ENCODE measurements at places on chromosomes 1 and 21.

DNA sequence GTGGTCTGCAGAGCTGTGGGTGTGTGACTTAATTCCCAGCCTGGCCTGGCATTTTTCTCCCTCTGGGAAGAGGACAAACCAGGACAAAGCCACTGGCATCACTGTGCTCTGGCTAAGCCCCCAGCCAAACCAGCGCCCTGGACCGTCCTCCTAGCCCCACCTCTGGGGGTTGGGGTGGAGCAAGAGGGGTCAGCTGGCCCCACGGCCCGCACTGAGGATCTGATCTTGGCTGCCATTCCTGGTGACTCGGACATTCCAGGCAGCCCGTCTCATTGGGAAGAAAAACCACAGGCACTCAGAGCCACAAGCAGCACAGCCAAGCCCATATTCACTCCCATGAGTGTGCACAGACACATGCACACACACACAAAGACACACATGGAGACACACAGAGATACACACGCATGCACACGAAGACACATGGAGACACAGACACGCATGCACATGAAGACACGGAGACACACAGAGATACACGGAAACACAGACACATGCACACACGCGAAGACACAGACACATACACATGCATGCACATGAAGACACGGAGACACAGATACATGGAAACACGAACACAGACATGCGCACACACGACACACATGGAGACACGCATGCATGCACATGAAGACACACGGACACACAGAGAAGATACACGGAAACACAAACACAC lies 2.3 kb upstream of the MXRA8 start:
- peak; percentile 64 for DNase-seq

GRCh38 chr1:37181425-37181824 lies 147.1 kb upstream of the GRIK3 start:
- DNase-seq = no peak

DNA sequence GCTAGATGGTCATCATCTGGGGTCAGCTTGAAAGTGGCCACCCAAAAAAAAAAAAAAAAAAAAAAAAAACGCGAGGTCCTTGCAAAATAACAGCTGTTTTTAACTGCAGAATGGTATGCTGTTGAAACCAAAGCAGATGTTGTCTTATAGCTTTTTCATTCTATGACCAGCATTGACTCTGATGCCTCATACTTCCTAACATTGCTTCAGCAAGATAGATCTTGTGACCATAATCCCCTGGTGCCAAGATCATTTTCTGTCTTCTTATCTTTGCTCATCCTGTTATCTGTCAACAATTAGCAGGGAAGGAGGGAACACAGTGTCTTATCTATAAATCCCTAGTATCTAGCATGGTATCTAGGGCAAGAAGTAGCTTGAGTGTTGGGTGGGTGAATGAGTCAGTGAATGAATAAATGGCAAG lies 181.5 kb downstream of the PLPP3 start:
- DNase-seq = no peak

DNA sequence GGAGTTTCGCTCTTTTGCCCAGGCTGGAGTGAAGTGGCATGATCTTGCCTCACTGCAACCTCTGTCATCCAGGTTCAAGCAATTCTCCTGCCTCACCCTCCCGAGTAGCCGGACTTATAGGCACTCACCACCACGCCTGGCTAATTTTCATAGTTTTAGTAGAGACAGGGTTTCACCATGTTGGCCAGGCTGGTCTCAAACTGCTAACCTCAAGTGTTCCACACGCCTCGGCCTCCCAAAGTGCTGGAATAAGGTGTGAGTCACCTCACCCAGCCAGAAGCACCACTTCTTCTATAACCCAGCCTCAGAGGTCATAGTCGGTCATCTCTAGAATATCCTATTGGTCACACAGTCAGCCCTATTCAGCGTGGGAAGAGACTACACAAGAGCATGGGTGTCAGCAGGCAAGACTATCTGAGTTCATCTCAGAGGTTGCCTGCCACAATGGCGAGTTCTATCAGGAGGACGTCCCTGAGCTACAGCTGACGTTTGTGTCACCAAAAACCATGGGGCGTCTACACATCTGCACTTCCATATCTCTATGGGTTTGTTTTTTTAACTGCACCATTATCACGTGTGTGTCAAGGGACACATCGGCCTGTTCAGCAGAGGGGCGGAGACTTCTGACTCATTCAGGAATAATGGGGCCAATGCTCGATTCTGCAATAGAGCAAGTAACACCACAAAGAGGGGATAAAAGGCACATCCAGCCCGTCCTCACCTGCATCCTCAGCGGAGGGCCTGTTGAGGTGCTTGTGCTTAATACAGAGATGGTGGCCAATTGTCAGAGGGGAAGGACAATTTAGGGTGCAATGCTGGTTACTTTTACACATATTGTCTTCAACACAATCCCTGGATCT lies 256.3 kb upstream of the IRF2BP2 start:
- DNase-seq = no peak

- DNase-seq = no peak
These were observed 62.1 kb upstream of the CD55 start for GRCh38 chr1:207259391-207259790.

GRCh38 chr1:215005656-215006345 lies 76.7 kb upstream of the KCNK2 start:
- no peak for DNase-seq

- DNase-seq = no peak
These were observed 62.7 kb downstream of the CASZ1 start for GRCh38 chr1:10733474-10734366.

DNA sequence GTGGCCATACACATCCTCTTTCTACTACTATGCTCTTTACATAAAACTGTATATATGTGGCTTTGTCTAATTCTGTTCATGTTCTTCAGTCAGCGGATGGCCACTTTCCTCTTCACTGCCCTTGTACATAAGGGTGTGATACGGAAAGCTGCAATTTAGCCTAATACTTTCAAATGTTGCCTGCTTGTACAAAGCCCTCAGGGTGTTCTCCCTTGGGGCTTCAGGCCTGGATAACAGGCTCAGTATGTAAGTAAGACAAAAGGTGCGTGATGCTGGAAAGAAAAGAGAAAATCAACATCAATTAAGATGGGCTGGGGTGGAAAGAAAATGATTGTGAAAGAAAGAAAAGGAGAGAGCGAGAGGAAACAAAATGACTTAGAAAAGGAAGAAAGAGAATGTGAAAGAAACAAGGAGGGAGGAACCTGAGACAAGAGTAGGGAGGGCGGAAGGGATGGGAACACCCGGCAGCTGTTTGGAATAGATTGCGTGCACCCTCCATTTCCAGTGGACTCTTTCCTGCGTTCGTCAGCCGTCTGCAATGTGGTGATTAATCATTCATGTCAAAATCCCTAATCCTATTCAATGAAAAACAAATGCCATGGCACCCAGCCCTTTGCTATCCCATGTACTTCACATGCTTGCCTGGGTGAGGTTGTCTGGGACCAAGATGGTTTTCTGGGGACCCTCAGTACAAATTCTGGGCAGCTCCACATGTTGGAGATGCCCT lies 553.6 kb downstream of the NUF2 start:
- no peak for DNase-seq

Measured in thoracic aorta (tissue), 2 donors.